ENCODE measurements at places on chromosomes 11 and 22. TPM values are rescaled to one million over a fixed set of nuclear protein-coding genes. Genes with fewer than 3 reads are reported as not detected.
A peak's percentile ranks its signal among the peaks of the same experiment; 100 is the strongest.

- DNase-seq: peak; percentile 66
These were observed 7.5 kb downstream of the P2RX3 start for GRCh38 chr11:57345555-57346211.

DNA sequence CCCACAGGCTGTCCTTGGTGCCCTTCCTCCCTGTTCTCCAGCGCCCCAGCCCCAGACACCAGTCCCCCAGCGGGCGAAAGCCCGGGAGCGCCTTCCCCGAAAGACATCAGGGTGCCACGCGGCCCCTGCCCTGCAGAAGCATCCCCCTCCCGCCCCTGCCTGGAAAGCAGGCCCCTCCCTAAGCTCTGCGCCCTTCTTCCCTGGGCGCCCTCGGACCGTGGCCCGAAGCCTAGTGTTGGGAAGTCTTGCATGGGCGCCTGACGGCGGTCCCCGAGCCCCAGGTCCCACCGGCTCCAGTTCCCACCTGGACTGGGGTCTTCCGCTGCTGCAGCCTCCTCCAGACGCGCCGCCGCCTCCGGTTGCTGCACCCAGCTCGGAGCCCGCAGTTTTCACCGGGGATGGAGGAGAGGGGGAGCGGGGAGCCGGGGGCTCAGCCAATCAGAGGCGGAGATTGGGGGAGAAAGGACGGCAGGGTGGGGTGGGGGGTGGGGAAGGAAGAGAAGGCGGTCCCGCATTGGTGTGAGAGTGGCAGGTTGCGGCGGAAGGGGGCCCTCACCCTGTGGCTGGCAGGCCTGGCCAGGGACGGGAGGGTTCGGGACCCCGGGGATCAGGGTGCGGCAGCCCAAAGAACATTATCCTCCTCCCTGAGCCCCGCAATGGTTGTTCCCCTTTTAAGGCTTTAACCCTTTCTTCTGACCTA, at the start of gene THY1:
TSS of gene THY1 (minus strand) at position 364 of the 700 bp plus-strand sequence. CDS start 2,267 bp downstream, outside the sequence.
- peak; percentile 28 for DNase-seq

CRYBB2 gene
- not detected for total RNA-seq

- no peak for DNase-seq
These were observed 32.2 kb downstream of the CWC15 start for GRCh38 chr11:94941131-94941530.

P2RY6 gene
- 3.1 TPM for total RNA-seq

PHLDA2 gene
- total RNA-seq: 0.60 TPM

ALDH3B2 gene
- total RNA-seq: 4.8 TPM

- no peak for DNase-seq
These were observed 1.6 kb upstream of the IZUMO1R start for GRCh38 chr11:94302776-94303175.

DNA sequence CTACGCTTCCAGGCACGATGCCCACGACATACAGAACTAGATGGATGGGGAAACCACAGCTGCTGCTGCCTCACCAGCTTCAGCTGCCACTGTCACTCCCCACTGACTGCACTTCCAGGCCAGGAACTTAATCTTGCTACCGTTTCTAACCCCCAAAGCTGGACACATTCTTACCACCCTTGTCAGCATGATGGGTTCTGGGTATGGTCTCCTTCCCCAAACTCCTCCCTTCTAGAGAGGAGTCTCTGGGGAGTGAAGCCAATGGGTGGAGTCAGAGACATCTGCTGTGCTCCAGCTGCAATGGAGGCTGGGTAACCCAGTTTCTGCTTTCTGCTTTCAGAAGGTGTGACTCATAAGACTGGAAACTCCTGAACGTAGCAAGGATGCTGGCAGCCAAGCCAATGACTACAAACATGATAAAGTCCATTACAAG, 87.0 kb upstream of the THY1 start:
- no peak for DNase-seq

DNA sequence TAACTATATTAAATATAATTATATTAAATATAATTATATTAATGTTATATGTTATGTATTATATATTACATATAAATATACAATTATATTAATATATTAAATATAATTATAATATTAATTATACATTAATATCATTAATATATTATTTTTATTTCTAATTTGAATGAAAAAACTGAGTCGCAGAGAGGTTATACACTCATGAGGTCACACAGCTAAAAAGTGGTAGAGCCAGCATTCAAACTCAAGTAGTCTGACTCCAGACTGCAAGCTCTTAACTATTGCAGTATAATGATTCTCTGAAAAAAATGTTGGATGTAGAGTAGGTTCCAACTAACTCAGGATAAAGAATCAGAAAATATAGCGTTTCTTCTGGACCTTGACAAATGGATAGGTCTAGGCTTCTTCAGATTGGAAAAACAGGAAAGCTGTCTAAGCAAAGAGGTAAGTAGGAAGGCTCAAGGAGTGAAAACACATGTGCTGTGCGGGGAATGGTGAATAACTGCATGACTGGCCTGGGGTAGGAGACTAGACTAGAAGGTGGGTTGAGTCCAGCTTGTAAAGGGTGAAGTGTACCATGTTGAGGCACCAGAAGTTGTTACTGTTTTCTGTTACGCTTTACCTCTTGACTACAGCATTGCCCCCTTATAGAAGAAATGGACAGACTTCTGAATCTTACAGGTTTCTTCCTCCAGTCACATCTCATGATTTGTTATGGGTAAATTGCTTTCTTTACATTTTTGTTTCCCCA, 80.3 kb downstream of the TRIM44 start:
- DNase-seq: no peak

APOBEC3A gene
- total RNA-seq: 6.2 TPM

DNA sequence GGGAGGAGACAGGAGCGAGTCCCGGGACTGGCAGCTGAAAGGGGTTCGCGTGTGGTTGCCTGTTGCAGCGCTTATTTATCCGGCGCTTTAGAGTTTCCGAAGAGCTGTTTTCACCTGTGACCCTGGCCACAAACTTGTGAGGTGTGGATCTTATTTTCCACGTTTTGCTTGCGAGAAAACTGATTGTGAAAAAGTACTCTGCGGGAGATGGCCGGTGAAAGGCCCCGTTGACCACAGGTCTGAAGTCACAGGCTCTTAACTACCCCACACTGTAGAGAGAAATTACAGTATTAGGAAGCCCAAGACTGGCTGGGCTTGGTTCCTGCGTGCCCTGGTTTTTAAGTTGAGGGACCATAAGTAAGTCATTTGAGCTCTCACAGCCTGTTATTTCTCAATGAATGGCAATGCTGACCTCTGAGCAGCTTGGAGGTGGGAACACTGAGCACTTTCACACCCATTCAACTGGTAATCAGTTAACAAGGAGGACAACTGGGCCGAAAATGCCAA, 379 bp upstream of the RAB38 start:
- DNase-seq: peak; percentile 39

GRCh38 chr11:75041263-75041662, 52.5 kb downstream of the NEU3 start:
- no peak for DNase-seq

DNA sequence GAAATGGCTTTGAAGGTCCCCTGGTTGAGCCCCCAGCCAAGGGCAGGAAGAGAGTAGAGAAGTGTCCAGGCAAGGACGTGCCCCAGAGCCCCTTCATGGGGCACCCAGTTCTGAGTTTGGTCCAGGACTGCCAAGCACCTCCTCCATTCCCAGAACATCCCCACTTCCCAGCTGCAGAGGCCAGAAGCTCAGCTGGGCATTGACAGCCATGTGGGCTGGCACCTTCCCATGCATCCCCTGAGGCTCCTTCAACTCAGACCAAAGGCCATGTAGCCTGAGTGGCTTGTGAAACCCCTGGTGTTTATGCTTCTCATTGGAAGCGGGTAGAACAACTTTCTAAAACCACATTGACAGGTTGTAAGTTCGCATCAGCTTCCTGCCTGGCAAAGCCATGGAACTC, 789.6 kb downstream of the TBC1D22A start:
- DNase-seq: no peak

FGF4 gene
- total RNA-seq: not detected

- DNase-seq: peak; percentile 33
These were observed 20.9 kb downstream of the LRFN4 start for GRCh38 chr11:66877588-66878385.

GRCh38 chr11:30349885-30350284, 27.0 kb downstream of the ARL14EP start:
- no peak for DNase-seq

GRCh38 chr11:30811226-30811755, 225.1 kb upstream of the MPPED2 start:
- DNase-seq: no peak

- no peak for DNase-seq
These were observed 16.8 kb upstream of the YWHAH start for GRCh38 chr22:31927562-31927961.

- no peak for DNase-seq
These were observed 129.3 kb downstream of the GRIA4 start for GRCh38 chr11:105738986-105739795.

- peak; percentile 15 for DNase-seq
These were observed 31.8 kb upstream of the HSPA8 start for GRCh38 chr11:123093739-123094138.

OR4C6 gene
- not detected for total RNA-seq

DNA sequence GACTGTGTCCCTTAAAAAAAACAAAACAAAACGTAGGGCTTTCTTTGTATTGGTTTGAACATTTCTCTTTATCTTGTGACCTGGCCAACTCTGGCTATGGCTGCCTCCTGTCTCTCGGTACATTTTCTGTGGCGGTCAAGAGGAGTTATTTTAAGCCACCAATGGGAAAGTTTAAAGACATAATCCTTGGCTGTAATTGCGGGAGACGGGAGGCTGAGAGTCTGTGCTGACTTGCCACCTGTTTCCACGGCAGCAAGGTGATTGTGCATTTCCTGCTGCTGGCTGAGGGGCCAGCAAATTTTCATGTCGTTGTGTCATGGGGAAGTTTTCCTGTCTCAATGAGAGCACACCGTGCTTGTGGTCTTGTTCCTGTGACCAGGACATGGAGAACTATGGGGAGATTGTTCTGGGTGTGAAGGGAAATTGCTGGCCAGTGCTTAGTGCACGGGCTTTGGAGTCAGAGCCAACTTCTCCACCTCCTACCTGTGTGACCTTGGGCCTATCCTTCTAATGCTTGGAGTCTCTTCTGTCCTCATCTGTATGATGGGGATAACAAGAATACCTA, 11.0 kb downstream of the PTPRJ start:
- DNase-seq: peak; percentile 51

DNA sequence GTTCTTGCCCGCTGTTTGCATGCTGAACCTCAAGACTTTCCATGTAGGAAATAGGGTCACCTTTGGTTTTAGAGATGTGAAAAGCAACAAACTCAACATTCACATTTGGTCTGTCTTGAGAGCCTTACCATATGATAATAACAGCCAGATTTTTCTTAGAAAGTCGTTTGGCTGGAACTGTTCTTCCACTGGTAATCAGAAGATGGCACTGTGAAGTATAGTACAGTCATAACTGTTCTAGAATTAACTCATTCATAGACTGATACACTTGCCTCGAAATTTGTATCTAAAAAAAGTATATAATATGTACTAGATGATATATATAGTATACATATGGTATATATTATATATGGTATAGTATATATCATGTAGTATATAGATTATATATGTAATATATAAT, 12.3 kb downstream of the LUZP2 start:
- DNase-seq: peak; percentile 6

CHID1 gene
- total RNA-seq: 41.7 TPM

DNA sequence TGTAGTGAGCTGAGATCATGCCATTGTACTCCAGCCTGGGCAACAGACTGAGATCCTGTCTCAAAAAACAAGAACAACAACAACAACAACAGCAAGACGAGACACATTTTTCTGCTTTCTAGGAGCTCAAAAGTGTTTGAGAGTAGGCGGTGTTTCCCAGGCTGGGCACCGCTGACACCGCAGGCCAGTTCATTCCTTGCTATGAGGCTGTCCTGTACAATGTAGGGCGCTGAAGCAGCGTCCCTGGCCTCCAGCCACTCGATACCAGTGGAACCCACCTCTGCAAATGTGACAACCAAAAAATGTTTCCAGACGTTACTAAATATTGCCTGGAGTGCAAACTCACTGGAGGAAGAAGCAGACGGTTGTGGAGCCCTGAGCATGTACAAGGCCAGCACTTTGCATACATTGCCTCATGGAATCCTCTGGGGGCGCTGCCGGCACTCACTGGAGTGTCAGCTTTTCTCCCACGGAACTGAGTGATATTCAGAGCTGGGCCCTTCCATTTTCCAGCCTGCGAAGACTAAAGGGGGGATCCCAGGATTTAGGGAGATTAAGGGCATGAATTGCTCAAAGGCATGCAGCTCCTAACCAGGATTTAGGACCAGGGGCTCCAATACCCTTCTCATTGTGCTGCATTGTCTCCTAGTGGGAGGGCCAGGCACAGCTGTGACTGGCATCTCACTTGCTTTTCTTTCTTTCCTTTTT, 5.8 kb upstream of the MIEF1 start:
- peak; percentile 74 for DNase-seq

DNA sequence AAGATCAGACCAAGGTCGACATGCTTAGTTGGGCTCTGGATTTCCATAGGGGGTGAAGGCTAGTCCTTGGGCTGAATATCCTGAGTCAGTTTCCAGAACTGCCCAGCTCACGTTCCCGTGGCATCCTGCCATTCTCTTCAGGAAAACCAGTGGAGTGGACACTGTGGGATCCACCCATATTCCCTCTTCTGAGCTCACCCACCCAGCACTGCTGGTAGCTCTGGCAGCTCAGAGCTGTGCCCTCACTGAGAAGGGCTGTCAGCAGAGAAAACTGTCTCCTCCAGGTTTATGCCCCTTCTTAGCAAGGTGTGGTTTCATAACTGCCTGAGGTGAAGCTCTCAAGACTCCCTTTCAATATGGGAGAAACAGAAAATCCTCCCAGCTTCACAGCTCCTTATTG, 111.7 kb downstream of the GGTLC2 start:
- no peak for DNase-seq

SLC22A8 gene
- not detected for total RNA-seq

- DNase-seq: peak; percentile 16
These were observed 111.1 kb downstream of the NCAM1 start for GRCh38 chr11:113072237-113072858.

DNA sequence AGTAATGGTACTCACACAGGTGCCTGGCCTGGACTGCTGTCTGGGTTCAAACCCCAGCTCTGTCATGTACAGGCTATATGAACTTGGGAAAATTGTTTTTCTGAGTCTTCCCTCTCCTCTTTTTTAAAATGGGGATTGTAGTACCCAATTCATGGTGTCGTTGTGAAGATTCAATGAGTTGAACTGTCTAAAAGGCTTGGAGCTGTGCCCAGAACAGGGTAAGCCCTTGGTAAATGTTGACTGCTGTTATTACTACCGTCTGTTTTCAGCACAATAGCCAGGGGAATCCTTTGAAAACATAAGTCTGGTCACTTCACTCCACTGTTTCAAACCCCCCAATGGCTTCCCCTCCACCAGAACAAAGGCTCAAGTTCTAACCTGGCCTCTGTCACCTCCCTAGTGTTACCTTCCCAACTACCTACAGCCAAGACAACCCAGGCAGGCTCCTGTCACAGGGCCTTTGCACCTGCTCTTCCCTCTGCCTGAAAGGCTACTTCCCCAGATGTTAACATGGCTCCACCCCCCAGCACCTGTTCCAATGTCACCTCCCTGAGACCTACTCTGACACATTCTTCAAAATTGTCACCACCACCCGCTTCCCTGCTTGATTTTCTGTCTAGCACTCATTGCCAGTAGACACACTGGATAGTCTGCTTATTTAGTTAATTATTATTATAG, 152.8 kb downstream of the CHST1 start:
- no peak for DNase-seq

SPON1 gene
- total RNA-seq: 91.1 TPM

CDC42EP1 gene
- 23.9 TPM for total RNA-seq
